ENCODE measurements at places on chromosomes 16 and 17.
A peak's percentile ranks its signal among the peaks of the same experiment; 100 is the strongest.

- DNase-seq: no peak
Observed at GRCh38 chr17:61248399-61248798, 151.2 kb upstream of the TBX2 start.

GRCh38 chr17:65279456-65279855, 142.3 kb downstream of the RGS9 start:
- DNase-seq: no peak

- no peak for DNase-seq
Observed at GRCh38 chr16:68909099-68909733, 65.9 kb downstream of the TANGO6 start.

GRCh38 chr17:80861418-80861815, 130.2 kb upstream of the CHMP6 start:
- no peak for DNase-seq

- DNase-seq: no peak
Observed at GRCh38 chr16:80198311-80199299, 342.2 kb upstream of the DYNLRB2 start.

DNA sequence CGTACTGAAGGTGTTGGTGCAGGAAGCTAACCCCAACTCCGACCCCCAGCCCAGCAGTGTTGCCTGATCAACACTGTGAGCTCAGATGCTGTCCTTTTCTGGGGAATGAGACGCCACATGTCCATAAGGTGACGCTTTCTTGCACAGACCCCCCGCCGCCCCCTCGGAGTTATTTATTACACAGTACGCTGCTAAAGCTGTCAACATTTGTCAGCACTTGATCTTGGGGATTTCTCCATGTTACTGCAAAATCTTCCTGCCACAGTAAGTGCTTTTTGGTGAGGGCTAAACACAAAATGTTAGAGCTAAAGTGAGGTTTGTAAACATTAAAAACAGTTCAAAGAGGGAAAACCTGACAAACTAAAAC, 15.9 kb downstream of the CMTM3 start:
- no peak for DNase-seq

DNA sequence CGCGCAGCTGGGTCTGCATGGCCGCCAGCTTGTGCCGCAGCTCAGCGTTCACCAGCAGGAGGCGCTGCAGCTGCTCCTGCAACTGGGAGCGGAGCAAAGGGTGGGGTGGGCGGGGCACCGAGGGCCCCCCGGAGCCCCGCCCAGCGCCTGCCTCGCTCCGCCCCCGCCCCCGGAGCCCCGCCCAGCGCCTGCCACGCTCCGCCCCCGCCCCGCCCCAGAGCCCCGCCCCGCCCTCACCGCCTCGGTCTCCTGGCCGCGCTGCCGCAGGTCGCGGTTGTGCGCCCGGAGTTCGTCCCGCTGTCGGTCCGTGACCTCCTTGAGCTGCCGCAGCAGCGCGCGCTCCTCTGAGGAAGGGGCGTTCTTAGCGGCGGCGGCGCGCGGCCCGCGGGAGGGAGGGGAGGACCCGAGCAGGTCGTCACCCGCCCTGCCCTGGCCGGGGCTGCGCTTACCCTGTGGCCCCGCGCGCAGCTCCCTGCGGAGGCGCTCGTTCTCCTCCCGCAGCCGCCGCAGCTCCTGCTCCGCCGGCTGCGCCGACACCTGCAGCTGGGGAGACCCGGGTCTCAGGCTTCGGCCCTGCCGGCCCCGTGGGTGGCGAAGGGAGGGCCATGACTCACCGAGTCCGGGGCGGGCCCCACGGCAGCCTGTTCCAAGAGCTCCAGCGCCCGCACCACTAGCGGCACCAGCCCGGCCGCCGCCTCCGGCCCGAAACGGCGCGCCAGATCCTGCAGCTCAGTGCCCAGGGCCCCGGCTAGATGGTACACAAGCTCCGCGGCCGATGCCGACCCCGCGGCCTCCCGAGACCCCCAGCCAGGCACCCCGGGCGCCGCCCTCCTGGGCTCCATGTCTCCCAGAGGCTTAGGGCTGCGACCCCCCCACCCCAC, 463 bp downstream of the RILP start:
- DNase-seq: peak; percentile 80

GRCh38 chr17:35978346-35978745, 3.0 kb downstream of the CCL16 start:
- no peak for DNase-seq

GRCh38 chr16:63876103-63876502, 1245.8 kb downstream of the CDH11 start:
- no peak for DNase-seq

GRCh38 chr17:65977041-65977440, 214.9 kb downstream of the CEP112 start:
- DNase-seq: no peak

DNA sequence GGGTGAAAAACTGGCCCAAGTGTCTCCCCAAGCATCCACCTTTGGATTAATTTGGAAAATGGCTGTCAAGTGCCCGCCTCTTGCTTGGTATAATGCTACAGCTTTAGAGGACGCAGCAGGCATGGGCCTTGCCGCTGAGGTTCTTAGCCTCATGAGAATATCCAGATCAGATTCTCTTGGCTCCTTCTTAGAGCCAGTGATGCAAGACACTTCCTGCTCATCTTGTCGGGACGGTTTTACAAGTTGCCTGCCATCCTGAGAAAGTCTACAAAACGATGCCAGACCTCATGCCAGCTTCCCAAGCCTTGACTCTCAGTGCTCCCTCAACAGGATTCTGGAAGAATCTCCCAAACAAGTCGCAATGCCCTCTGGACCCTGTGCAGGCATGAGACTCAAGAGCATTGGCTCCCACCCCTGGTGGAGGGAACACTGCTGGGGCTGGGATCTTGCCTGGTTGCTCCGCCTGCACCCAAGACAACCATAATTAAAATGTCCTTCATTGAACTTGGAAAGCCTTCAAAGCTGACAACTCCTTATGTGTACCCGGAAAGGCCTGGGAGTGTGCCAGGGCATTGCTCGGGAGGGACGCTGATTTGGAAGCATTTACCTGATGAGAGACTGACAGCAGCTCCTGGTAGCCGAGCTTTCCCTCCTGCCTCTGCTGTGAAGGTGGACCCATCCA, 25.8 kb upstream of the STH start:
- DNase-seq: no peak

GRCh38 chr17:48636177-48637018, 10.2 kb upstream of the HOXB9 start:
- peak; percentile 29 for DNase-seq

DNA sequence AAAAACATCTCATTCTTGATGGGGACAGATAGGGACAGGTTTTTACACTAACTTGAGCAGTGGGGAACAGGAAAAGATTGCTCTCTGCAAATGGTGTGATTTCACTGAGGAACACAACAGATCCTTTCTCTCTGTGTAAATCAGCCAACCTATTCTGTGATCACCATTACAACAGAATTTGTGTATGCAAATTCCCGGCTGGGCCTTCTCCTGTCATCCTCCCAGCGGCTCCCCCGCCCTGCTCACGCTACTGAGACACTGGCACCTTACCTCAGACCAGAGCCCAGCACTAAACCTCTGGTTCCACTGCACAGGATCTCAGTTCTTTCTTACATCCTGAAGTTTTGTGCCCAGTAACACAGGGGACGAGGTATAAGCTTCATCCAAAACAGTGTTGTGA, 97.0 kb upstream of the FA2H start:
- no peak for DNase-seq
